ENCODE measurements at places on chromosomes 16 and 17.

DNA sequence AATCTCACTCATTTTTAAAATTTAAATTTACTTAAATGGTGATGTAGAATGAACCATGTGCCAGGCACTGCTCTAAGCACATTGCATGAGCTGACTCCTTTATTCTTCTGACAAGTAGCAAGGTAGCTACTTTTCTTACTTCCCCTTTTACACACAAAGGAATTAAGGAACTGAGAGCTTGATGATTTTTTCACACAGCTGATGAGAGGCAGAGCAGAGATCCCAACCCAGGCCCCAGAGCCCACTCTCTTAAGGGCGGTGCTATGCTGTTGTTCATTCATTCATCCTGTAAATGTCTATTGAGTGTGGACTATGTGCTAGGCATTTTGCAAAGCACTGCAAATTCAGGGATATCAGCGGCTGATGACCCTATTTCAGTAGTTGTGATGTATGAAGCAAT is 17.9 kb downstream of the SEC14L5 start:
- DNase-seq = no peak

- peak; percentile 68 for DNase-seq
Measured at GRCh38 chr17:73782641-73783381, 138.6 kb upstream of the SDK2 start.

DNA sequence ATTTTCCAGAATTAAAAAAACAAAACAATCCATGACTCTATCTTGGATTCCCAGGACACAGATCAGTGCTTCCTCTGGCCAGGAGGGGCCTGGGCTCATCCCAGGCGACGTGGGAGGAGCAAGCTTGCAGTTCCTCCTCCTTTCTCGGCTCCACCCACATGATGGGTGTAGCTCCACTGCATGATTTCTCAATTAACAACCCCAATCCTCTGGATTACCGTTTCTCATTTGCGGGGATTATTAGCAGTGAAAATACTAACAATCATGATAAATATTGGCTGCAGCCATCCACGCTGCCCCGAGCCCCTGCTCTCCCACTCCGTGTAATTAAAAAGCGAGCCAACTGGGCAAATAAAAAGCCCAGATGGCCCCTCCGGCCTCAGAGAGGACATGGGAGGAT is 46.4 kb upstream of the SDK2 start:
- peak; percentile 54 for DNase-seq

GRCh38 chr16:75760018-75760519 is 33.8 kb upstream of the CPHXL start:
- no peak for DNase-seq

DNA sequence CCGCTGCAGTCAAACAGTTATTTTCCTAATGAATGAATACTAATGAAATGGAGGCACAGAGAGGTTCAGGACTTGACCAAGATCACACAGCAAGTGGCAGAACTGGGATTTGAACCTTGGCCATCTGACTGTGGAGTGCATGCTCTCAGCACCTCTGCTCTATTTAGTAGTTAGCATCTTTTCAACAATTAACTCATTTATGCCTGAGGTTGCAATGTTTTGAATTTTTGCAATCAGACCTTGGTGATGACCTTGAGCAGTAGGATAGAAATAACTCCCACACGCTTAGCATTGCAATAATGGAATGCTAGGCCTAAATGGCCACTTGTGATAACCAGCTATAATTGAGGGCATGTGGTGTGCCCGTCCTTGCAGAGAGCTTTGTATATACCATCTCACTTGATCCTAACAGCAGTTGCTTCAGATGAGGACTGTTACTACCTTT is 31.0 kb downstream of the NAGPA start:
- DNase-seq = no peak

DNA sequence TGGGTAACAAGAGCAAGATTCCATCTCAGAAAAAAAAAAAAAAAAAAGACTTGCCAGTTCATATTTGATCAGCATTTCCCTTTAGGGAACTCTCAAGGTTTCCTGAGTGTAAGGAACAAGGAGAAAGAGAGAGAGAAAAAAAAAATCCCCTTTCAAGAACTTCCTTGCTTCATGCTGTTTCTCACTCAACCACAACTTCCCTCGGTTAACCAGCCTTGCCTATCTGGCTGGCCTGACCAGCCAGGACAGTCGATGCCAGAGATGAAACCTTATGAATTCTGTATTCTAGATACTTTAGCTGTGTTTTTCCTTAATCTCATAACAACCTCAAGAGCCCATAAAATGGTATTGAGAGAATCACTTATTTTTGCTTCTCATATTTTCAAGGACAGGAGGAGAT is 2.6 kb upstream of the N4BP1 start:
- no peak for DNase-seq

DNA sequence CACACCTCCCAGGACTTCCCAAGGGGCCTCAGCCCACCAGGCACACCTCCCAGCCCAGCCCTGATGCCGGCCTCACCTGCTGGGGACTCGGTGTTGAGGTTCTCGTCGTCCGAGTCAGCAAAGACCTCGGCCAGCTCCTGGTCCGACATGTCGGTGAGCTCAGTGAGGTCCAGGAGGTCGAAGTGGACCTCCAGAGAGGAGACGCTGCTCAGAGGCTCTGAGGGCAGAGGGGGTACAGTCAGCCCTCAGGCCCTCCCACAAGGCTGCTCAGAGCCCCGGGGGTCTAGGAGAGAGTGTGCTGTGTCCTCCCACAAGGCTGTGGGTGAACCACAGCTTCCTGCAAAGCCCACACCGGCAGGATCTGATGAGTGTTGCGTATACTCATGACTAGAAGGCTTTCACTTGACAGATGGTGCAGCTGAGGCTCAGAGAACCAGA is 10.5 kb downstream of the DBNDD1 start:
- no peak for DNase-seq

- DNase-seq = no peak
Measured at GRCh38 chr17:81641825-81642489, 5.0 kb downstream of the TSPAN10 start.

DNA sequence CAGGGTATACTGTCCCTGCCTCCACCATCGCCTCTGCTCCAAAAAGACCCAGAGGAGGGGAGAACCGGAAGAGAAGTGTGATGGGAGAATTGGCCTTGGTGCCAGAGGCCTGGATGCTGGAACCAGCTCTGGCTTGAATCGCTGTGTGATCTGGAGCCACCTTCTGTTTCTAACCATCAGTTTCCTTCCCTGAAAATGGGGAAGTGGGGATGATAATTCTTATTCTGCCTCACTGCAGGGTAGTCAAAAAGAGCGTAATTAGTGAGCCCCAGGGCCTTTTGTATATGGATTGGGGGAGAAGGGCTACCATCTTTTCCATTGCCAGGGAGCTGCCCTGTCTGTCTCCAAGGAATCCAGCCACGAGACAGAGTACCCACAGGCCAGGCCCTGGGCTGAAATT is 52.2 kb downstream of the CCT6B start:
- DNase-seq = no peak

DNA sequence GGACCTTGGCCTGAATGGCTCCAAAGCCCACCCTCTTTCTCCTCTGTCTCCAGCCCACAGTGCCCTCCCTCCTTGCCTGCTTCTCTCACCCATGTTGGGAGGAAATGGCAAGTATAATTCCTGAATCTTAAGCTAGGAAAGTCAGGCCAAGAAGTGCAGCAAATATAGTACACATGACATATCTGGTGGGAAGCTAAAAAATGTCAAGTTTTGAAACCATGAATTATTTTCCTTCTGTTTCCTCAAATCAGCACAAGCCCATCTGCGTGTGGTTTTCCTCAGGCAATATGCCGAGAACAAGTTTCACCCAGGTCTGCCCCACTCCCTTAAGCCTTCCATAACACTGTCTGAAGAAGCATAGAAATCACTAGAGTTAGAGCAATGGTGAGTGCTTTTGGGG is 502.8 kb upstream of the CDH11 start:
- DNase-seq = no peak

DNA sequence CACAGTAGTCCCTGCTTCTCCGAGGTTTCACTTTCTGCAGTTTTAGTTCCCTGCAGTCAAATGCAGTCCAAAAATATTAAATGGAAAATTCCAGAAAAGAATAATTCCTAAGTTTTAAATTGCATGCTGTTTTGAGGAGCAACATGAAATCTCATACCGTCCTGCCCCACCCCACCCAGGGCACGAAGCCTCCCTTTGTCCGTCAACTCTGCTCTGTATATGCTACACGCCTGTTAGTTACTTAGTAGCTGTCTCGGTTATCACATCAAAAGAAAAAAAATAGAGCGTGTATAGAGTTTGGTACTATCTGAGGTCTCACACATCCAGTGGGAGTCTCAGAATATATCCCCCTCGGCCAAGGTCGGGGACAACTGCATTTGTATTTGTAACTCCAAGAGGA is 129.4 kb upstream of the NOL11 start:
- DNase-seq = no peak

DNA sequence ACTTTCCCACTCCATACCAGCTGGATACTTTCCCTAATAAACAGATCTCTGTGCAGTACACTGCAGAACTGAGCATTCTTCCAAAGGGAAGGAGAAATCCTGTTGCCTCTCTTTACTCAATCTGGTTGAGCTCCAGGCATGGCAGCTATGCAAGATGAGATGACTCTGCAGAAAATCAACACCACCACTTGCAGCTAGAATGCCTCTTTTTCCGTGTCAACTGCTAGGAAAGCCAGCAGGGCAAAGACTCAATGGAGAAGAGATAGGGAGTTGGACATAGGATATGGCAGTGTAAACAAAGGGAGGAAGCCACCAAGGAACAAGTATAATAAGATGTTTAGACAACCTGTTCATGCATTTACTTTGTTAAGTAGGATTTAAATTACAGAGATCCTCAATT is 40.4 kb upstream of the CORO6 start:
- no peak for DNase-seq

DNA sequence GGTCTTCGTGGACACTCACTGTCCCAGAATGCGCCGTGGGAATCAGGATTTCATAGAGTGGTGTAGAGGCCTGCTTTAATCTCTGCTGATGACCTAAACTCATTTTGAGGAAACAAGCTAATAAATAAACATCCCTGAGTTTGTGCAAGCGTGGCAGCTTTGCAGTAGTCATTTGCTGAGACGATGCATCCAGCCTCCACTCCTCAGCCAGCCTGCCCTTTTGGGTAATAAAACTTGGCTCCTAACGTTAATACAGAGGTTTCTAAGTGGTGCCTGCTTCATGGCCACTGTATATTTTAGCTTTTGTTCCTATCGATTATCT is 1.3 kb downstream of the DGKE start:
- DNase-seq = no peak

DNA sequence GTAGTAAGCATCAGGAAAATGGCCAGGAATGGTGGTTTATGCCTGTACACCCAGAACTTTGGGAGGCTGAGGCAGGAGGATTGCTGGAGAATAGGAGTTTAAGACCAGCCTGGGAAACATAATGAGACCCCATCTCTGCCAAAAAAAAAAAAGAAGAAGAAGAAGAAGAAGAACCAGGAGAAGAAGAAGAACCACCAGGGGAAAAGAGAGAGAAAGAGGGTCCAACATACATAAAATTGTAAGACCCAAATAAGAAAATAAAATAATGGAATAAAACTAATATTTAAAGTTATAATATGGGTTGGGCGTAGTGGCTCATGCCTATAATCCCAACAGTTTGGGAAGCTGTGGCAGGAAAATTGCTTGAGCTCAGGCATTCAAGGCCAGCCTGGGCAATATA is 408.4 kb downstream of the ZFHX3 start:
- DNase-seq = no peak

GRCh38 chr17:71553381-71553780 is 567.4 kb upstream of the SOX9 start:
- DNase-seq = no peak

- no peak for DNase-seq
Measured at GRCh38 chr17:81650951-81651350, 5.4 kb downstream of the PDE6G start.

- DNase-seq = no peak
Measured at GRCh38 chr17:3558603-3559269, 1.1 kb upstream of the TRPV3 start.

DNA sequence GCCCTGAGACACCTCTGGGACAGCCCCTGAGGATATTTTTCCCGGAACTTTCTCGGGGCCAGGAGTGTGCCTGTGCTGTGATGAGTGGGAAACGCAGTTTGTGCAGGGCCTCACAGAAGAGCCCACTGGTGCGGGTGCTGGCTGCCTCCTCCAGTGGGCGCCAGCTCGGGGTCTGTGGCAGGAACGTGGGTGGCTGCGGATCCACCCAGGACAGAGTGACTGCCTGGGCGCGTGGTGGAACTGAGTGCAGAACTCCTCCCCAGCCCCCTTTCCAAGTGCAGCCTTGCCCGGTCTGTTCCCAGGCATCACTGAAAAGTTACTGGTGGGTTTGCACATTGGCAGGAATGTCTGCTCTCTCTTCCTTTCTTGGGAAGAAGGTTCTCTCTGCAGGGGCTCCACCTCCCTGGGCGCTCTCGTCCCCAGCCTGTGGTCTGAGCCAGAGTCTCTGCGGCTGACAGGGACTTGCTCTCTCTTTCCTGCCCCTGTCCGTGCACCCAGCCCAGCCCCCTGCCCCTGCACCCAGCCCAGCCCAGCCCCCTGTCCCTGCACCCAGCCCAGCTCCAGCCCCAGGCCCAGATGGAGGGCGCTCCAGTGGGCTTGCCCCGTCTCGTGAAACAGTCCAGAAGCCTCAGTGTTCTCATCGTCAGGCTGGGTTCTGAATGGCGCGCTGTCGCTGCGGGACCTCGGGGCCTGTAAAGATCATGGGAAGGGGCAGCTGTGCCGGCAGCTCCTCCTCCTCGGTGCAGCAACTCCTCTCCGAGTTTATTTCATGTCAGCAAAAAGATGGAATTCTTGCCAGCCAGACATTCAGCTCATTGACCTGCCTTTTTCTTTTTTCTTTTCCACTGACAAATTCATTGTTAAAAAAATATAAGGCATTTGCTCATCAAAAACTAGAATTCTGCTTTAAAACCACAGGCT is 117.5 kb downstream of the BANP start:
- DNase-seq = no peak

DNA sequence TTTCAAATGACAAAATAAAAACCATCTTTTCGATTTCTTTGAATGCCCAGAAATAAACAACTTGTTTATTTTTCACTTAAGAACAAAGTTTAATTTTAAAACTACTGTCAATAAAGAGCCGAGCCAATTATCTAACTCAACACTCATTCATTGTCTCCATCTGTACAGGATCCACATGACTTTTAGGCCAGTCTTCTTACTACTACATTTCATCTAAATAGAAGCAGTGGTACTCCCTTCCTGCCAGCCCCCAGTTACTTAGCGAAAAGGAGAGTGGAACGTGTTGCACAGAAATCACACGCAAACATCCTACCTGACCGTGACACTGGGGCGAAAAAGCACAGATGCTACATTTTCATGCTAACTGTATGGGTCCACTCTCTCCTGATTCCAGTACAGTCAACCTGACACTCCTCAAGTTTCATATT is 1.2 kb downstream of the GNA13 start:
- no peak for DNase-seq

DNA sequence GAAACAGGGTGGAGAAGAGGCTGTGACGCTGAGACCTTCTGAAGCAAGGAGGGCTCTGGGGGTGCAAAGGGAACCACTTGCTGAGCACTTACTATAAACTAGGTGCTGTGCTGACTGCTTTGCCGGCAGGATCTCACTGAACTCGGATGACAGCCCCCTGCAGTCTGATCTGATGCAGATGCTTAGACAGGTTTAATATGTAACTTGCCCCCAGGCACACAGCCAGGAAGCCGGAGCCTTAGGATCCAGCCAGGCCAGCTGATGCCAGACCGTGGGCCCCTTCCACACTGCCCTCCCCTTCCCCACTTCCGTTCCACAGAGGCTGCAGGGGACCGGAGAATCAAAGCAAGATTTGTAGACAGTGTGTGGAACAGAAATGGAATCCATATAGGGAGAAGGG is 23.1 kb downstream of the SPACA3 start:
- no peak for DNase-seq

- DNase-seq = no peak
Measured at GRCh38 chr17:37068266-37068665, 119.5 kb downstream of the AATF start.
